ENCODE measurements at places on chromosomes 13 and 19.

GRCh38 chr13:30880856-30881155 lies 25.3 kb upstream of the MEDAG start:
- DNase-seq: no peak

DNA sequence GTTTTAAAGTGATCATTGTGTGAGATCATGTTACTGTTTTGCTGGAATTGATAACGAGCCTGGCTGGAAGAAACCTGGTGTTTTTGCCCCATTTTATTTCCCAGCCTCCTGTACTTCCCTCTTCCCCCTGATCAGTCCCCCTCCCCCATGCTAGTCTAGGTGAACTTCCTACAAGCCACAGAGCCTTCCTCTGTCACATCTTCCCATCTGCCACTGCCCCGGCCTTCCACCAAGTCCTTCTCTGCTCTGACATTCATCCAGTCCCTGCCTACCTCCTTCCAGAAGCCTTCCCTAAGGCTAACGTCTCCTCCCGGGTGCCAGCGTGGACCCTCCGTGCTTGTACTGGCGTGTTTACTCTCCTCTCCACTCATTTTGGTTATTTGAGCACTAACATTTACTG lies 14.3 kb downstream of the FARP1 start:
- no peak for DNase-seq

DNA sequence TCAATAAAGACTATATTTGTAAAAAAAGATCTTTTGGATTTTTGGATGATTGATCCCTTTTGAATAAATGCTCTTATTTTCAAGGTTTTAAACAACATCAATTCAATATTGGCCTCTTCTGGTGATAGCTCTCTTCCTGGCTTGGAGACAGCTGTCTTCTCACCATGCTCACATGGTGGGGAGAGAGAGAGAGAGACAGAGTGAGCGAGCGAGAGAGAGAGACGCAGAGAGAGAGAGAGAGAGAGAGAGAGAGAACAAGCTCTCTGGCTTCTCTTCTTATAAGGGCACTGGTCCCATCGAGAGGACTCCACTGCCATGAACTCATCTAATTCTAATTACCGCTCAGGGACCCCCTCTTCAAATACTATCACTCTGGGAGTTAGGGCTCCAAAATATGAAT lies 32.1 kb upstream of the FARP1 start:
- DNase-seq: no peak

DNA sequence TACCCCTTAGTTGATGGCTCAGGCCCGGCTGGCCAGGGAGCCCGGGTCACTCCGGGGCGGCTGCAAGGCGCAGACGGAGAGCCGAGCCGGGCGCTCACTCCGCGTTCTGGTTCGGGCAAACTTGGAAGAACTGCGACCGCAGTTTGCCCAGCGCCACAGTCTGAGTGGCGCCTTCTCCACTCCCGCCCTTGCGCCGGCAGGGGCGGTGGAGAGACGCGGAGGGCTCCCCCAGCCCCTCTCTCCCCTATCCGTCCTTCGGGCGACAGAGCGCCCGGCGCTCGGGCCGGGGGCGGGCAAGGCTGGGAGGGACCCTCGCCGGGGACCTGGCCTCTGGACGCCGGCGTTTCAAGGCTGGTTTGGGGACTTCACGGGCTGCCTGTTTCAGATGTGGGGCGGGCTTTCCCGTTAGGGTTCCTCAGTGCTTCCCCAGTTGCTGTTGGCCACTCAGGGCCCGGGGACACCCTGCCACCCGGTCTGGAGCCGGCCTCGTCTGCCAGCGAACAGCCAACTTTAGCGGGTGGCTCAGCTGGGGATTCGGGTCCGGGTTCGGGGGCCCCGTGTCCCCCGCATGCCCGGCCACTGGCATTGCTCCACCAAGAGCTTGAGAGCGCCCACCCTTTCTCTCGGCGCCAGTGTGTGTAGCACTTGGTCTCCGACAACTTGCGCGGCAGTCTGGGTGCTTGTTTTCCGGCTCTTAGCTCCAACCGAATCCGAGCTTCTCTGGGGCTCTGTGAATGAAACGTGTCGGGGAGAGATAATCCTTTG lies 1.5 kb downstream of the GPC6 start:
- no peak for DNase-seq

GRCh38 chr13:103145442-103145841 lies 79.2 kb upstream of the SLC10A2 start:
- no peak for DNase-seq

GRCh38 chr13:59531571-59532091 lies 632.1 kb downstream of the DIAPH3 start:
- no peak for DNase-seq

- DNase-seq: no peak
These were observed 46.5 kb downstream of the RCBTB2 start for GRCh38 chr13:48486362-48486761.

DNA sequence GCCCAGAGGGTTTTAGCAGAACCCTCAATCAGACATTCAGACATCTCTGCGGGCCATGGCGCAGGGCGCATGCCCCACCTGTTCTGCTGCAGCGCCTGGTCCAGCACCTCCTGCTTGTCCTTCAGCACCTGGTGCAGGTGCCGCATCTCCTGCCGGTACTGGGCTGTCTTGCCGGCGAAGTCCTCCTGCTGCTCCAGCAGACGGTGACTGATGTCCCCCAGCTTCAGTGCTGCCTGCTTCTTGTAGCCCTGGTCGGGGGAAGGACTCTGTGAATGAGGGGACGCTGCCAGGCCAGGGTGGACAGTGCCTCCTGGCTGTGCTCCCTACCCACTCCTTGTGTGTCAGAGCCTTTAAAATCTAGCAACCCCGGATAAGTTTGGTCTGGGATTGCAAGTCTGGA lies 12.2 kb upstream of the SLC7A9 start:
- no peak for DNase-seq

DNA sequence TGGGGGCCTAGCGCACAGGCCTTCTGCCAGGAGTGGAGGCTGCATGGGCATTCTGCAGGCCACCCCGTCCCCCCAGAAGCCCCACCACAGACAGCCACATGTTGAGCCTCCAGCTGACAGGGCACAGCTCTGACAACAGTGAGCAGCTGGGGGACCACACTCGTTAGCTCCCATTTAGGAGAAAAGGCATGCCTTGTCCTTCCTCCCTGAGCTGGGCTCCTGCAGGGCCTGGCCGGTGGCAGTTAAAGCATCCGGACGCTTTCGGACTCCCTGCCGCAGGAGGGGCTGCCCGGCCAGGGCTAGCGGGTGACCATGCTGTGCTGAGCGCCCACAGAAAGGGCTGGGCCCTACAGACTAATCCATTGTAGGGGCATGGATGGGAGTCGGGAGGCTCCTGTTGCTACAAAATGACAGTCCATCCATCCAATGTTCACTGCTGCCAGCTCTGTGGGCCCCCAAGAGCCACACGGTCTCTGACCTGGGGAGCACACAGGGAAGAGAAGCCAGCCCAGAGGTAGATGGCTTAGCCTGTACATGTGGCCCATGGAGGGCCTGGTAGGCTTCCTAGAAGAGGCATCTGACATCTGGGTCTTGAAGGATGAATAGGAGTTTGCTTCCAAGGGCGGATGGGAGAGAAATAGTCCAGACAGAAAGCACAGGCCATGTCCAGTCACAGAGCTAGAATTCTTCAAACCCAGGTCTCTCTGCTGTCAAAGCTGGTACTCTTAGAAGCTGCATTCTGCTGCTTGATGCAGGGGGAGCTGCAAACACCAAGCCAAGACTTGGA lies 116.5 kb upstream of the VSTM2B start:
- no peak for DNase-seq

GRCh38 chr13:98977568-98978265 lies at the start of gene DOCK9:
DOCK9 (minus strand) TSS chr13:98978064; CDS start chr13:98977909, 155 bp downstream.
- no peak for DNase-seq

GRCh38 chr13:77697217-77698103 lies at the start of gene SLAIN1:
SLAIN1 (plus strand) TSS chr13:77697687; CDS start chr13:77697914, 227 bp downstream.
- peak; percentile 75 for DNase-seq
